ENCODE measurements at places on chromosomes 11 and 22.

DNA sequence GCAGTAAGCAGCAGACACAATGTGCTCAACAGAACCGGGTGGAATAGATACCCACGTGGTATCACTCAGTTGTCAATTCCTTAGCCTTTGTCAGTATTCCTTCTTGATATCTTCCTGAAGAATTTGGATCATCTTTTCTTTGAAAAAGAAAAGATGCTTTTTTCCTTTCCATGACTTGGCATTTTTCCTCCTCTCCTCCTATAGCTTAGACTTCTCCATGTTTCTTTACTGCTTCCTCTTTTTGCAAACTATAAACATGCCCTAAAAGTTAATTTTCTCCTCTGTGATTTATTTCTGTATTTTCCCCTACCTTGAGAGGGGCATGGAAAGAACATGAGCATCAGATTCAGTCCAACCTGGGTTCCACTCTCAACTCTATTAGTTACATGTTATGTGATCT lies 11.7 kb downstream of the CBLIF start:
- DNase-seq: no peak

DNA sequence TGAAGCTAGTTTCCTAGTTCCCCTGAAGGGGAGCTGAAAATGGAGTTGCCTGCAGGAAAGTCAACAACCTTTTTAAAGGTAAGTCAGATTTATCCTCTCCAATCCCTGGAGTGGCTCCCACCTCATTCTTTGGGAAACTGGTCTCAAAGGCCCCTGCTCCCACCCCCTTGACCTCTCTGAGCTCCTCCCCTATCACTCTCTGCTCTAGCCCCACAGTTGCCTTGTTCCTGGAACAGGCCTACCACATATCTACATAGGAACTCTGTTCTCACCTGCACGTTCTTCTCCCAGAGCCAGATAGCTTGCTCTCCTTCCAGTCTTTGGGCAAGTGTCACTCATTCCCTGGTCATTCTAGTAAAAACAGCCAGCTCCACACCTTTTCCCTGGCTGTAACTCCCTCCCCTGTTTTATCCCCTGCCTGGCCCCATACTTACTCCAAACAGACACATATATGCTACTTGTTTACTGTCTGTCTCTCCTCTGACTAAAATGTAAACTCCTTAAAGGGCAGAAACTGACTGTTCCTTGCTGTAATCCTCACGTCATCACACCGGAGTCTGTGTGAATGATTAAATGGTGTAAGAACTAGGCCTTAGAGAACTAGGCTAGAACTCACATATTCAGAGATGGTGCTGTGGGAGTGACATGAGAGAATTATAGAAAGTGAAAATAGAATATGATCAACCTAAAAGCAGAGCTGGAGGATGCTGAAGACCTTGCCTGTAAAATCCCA lies 53.3 kb downstream of the TCF20 start:
- no peak for DNase-seq

- no peak for DNase-seq
These were observed 8.7 kb downstream of the SLC16A8 start for GRCh38 chr22:38075105-38075825.

DNA sequence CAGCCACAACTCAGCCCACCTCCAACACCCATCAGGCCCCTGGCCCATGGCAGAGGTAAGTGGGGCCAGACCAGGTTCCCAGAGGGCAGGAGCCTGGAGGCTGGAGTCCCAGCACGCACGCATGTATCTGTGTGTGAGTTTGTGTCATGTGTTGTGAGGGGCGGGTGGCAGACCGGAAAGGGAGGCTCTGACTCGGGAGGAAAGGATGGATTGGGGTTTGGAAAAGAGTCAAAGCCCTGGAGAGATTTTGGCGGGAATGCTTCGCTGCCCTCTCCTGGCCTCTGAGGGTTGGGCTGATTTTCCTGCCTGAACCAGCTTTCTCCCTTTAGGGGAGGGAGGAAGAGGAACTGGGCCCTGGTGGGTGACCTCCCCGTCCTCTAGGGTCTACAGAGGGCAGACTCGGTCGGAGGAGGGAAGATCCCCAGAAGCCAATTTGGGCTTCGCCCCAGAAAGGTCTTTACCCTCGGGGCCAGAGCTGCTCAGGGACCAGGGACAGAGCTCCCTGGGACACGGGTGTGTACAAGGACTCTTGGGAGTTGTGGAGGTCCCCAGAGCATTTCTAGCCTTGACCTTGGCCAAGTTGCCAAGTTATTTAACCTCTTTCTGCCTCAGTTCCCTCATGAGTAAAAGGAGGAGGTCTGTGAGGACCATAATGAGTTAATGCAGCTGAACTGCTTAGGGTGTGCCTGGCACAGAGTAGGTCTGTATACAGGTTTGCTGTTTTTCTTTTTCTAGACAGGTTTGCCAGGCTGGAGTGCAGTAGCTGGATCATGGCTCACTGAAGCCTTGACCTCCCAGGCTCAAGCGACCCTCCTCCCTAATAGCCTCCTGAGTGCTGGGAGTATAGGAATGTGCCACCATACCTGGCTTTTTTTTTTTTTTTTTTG lies 6.9 kb downstream of the C11orf68 start:
- peak; percentile 42 for DNase-seq

DNA sequence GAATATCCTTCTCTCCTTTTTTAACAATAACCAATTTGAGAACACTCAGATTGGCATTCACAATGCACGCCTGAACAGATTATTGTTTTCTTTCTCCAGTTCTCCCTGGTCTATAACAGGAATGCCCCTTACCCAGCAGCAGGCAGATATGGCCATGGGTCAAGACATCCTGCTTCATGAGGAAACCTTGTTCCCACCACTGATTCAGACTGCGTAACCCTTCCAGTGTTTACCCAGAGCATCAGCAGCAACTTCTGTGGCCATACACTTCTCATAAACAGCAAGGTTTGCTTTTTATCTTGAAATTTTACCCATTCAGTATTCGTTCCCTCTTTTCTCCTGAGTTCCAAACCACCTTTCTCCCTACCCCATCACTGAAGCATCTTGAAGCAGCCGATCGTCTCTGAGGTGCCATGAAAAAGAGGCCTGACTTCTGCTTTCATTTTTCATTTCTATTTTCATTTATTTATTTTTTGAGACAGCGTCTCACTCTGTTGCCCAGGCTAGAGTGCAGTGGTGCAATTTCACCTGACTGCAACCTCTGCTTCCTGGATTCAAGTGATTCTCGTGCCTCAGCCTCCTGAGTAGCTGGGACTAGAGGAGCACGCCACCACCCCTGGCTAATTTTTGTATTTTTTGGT lies 9.6 kb downstream of the PTS start:
- no peak for DNase-seq

DNA sequence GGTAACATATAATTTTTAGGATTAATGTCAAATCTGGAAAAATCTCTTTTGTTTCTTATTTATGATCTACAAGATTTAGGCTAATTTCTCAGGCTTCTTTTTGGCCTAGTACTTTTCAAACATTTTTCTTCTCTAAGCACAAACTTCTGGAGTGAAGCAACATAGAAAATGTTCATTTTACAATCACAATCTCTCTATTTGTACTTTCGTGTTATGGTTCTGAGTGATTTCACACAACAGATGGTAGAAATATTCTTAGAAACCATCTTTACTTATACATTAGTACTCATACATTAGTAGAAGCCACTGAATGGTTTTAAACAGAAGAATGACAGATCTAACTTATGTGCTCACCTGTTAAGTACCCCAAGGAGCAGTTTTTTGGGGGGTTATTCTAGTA lies 106.3 kb upstream of the ANO3 start:
- DNase-seq: no peak

GRCh38 chr11:14775897-14776296 lies 116.1 kb downstream of the CYP2R1 start:
- DNase-seq: no peak

DNA sequence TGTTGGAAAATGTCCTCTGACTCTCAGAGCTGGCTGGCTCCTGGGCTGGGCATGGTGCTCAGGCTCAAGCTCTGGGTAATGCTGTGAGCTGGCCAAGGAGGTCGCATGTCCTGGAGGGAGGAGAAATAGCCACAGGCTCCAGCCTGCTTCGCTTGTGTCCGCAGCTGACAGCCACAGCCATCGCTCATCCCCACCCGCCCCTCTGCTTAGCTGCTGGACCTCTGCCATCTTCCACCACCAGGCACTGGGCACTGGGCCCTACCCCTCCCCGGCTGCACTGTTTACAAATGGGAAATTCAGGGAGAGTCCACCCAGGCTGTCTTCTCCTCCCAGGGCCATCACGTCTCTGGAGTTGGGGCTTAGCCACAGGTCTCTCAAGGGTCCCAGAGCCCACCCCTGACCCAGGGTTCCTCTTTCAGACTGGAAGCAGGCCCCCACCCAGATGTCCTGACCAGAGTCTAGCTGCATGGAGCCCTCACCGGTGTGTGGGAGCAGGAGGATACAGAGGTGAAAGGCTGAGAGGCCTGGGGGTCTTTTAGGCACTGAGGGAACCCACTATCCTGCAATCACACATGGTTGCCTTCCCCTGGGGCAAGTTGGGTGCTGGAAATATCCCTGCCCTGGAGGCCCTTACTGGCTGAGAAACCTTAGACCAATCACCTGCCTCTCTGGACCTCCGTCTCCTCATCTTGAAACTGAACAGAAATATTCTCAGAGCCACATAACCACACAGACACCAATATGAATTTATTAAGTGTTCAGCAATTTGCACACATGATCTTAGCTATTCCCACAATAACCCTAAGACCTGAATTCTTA lies 62.7 kb downstream of the CD82 start:
- no peak for DNase-seq

All from NCI-H2107 (cell line).